ENCODE measurements at places on chromosomes 7 and 10. TPM values are rescaled to one million over a fixed set of nuclear protein-coding genes. Genes with fewer than 3 reads are reported as not detected.
A peak's percentile ranks its signal among the peaks of the same experiment; 100 is the strongest.

GRCh38 chr10:87550741-87551140 is 46.0 kb downstream of the MINPP1 start:
- no peak for DNase-seq
- H3K27me3 ChIP-seq = no peaks in the 10 kb centered on the region
- H3K27ac ChIP-seq = peak overlapping the region; percentile 2
- H3K4me3 ChIP-seq = no peak overlapping the region
- H3K4me1 ChIP-seq = peaks cover 11% of the 10 kb centered on the region

GRCh38 chr7:2114052-2114451 is 118.7 kb downstream of the MAD1L1 start:
- no peaks in the 10 kb centered on the region for H3K27me3 ChIP-seq
- no peak overlapping the region for H3K4me3 ChIP-seq
- peaks cover 13% of the 10 kb centered on the region for H3K36me3 ChIP-seq
- peaks cover 26% of the 10 kb centered on the region for H3K4me1 ChIP-seq

DNA sequence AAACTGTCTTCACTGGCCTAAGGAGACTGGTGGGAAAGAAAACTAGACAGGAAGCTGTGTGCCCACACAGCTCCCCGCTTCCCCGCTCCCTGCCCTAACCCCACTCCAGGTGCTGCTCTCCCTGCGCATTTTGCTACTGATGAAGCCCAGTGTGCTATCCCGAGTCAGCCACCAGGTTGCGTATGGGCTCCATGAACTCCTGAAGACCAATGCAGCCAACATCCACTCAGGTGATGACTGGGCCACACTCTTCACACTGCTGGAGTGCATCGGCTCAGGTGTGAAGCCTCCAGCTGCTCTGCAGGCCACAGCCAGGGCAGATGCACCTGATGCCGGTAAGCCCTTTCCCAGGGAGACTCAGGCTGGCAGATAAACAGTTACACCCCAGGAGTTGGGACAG is 20.3 kb upstream of the NFKB2 start:
- H3K27me3 ChIP-seq = no peaks in the 10 kb centered on the region
- DNase-seq = no peak
- H3K4me3 ChIP-seq = no peak overlapping the region
- no peak overlapping the region for H3K27ac ChIP-seq

DNA sequence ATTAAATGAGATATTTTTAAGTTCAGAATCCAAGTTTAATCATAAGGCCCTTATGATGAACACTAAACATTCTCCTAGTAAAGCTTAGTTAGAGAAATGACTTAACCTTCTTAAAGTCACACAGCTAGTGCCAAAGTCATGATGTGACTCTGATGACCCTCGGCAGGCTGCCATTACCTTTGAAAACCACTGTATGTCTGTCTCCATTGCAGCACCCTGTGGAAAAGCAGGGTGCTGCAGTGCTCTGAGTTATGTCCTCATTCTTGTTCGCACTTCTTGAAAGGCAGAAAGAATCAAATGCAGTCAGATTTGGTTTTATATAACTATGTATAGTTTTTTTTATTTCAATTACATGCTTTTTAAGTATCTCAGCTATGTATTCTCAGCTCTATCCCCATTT is 105.0 kb downstream of the PHTF2 start:
- DNase-seq = no peak
- H3K27ac ChIP-seq = no peak overlapping the region
- H3K4me3 ChIP-seq = no peak overlapping the region
- H3K27me3 ChIP-seq = no peaks in the 10 kb centered on the region

GRCh38 chr7:14381936-14382335 is 392.5 kb upstream of the ETV1 start:
- no peak for DNase-seq
- no peak overlapping the region for H3K27ac ChIP-seq
- H3K36me3 ChIP-seq = no peaks in the 10 kb centered on the region
- no peak overlapping the region for H3K4me3 ChIP-seq
- peaks cover 12% of the 10 kb centered on the region for H3K4me1 ChIP-seq

- H3K27ac ChIP-seq = no peak overlapping the region
- H3K4me1 ChIP-seq = peaks cover 28% of the 10 kb centered on the region
- no peak for DNase-seq
- no peaks in the 10 kb centered on the region for H3K27me3 ChIP-seq
- H3K36me3 ChIP-seq = peaks cover 52% of the 10 kb centered on the region
- no peak overlapping the region for H3K4me3 ChIP-seq
These were observed 4.3 kb downstream of the YWHAG start for GRCh38 chr7:76354516-76354915.

DNA sequence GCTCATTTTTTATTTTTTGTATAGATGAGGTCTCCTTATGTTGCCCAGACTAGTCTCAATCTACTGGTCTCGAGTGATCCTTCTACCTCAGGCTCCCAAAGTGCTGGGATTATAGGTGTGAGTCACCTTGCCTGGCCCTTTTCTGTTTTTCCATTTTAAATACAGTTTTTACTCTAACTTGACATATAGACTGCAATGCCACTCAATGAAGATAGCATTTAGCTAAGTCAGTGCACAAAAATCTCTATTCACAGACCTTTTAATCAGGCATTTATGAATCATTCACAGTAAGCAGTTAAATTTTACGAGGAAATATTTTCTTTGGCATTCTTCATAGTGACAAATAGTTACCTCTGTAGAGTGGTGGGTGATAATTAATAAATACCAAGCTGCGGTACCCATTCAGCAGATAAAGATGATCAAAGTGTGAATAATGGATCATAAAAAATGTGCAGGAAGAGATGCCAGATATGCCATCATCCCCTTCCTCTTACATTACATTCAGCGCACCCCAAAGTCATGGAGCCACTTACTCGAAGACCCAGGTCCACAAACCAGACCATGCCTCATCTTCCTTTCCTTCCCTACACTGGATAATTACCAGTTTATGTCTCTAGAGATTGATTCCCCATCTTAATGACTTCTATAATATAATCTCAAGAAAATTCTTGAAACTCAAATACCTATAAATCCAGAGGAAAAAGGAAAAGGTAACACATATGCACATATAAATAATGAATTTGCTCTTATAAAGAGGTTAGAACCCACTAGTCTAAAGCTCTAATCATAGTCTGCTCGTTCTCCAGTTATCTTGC is 56.0 kb downstream of the UBE2H start:
- no peak overlapping the region for H3K4me3 ChIP-seq
- no peak overlapping the region for H3K27ac ChIP-seq
- DNase-seq = no peak
- H3K36me3 ChIP-seq = peaks cover 34% of the 10 kb centered on the region

- H3K36me3 ChIP-seq = no peaks in the 10 kb centered on the region
- no peak overlapping the region for H3K27ac ChIP-seq
- no peak overlapping the region for H3K4me3 ChIP-seq
These were observed 201.0 kb downstream of the ZNF716 start for GRCh38 chr7:57651006-57651405.

DNA sequence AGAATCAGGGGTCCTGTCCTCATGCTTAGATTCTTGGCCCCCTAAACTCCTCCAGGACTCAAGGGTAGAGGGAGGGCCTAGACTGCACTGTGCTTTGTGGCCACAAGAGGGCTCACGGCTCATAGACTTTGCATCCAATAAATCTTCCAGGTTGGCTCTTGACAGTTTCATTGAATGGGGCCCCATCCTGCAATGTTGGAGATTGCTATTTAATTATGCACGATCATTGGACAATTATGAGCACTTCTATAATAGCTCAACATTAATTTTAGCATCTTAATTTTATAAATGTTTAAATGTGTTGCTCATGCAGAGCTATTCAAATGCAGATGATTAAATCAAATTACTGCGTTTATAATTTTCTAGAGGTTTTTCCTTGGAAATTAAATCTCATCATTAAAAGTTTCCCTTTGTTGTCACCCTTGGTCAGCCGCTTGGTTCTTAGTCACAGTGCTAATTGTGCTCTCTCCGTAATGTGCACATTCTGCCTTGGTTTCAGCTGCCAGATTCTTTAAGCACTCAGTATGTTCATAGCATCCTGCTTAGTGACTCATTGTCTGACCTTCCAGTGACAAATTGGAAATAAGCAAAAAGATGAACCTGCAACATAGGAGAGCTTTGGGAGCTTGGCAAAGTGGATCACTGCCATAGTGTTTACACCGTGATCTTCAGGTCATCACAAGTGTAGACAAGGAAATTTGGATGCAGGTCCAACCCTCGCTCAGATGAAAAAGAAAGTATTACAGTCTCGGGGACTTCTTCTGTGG is 33.4 kb upstream of the PLPP4 start:
- H3K4me1 ChIP-seq = peaks cover 2% of the 10 kb centered on the region
- H3K27ac ChIP-seq = no peak overlapping the region
- H3K4me3 ChIP-seq = no peak overlapping the region
- no peaks in the 10 kb centered on the region for H3K36me3 ChIP-seq

DNA sequence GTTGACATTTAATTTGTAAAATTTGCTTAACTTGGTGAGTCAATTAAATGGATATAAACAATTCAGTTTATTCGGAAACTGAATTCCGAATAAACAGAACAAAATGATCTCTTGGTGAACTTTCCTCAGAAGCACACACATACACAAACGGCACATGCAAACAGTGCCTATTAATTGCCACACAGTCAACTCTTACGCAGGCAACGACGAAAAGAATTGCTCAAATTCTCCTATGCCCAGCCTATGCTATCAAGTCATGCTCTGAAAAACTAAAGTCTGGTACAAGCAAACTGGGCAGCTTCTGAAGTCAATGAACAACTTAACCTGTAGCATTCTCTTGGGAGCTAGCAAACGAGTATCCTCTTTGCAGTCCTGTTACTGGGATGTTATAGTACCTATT is 38.8 kb upstream of the ASL start:
- H3K36me3 ChIP-seq = no peaks in the 10 kb centered on the region
- H3K27ac ChIP-seq = no peak overlapping the region
- no peaks in the 10 kb centered on the region for H3K4me1 ChIP-seq

GRCh38 chr7:130667593-130668257 is 823 bp downstream of the COPG2 start:
- H3K36me3 ChIP-seq = peaks cover 3% of the 10 kb centered on the region
- H3K4me3 ChIP-seq = peak overlapping the region; percentile 85
- DNase-seq = no peak
- peaks cover 22% of the 10 kb centered on the region for H3K4me1 ChIP-seq
- peak overlapping the region; percentile 34 for H3K27ac ChIP-seq

DNA sequence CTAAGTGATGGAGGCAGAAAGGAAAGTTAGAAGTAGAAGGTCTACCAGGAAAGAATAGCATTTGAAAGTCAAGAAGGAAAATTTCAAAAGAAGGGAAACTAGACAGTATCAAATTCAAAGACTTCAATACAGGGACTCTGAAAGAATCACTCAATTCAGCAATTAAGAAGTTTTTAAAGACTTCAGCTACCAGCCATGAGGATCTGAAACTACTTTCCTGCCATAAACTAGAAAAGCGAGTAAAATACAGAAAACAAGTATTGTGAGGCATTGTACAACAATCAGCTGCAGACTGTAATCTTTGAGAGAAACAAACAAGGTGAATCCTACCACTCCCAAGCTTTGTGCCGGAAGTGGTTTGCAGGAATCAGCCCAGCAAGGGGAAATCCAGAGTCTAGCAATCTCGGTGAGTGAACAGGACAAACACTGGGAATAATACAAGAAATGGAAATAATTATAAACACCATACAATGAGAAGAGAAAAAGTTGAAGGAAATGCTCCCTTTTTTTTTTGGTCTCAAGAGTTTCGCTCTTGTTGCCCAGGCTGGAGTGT is 62.4 kb downstream of the ARHGAP12 start:
- peak overlapping the region; percentile 20 for H3K27ac ChIP-seq
- peaks cover 10% of the 10 kb centered on the region for H3K36me3 ChIP-seq
- H3K4me1 ChIP-seq = peaks cover 19% of the 10 kb centered on the region
- DNase-seq = no peak

GRCh38 chr7:134777908-134778580 is 1.4 kb upstream of the CALD1 start:
- peaks cover 45% of the 10 kb centered on the region for H3K4me1 ChIP-seq
- no peak overlapping the region for H3K4me3 ChIP-seq
- H3K27me3 ChIP-seq = no peaks in the 10 kb centered on the region

DNA sequence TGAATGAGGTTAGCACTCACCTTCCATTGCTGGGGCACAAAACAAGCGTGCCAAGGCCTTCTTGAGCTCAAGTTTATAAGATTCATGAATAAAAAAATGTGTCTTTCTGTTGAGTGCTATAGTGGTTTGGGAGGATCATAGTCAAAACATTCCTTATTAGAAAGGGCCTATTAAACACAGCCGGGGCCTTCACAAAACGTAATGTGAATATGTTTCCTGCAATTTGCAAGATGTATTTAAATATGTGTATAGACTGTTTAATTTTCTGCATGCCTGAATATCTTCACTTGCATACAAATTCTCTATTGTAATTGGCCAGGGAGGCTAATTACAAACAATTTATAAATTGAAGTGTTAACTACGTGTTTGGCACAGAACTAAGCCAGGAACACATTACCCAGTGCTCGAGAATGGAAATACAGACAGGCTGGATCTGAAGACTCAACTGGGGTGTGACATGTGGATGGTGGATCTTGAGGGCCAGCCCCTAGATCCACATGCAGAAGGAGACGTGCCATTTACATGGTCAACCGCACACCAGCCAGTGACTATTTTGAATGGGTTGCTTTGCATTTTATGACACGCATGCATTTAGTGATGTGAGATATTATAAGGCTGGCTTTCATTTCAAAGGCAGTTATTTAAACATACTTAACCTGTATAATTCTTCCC is 31.3 kb downstream of the LYZL2 start:
- no peak overlapping the region for H3K27ac ChIP-seq
- H3K36me3 ChIP-seq = no peaks in the 10 kb centered on the region
- H3K27me3 ChIP-seq = no peaks in the 10 kb centered on the region
- H3K4me1 ChIP-seq = peaks cover 17% of the 10 kb centered on the region
- DNase-seq = no peak
- no peak overlapping the region for H3K4me3 ChIP-seq

DNA sequence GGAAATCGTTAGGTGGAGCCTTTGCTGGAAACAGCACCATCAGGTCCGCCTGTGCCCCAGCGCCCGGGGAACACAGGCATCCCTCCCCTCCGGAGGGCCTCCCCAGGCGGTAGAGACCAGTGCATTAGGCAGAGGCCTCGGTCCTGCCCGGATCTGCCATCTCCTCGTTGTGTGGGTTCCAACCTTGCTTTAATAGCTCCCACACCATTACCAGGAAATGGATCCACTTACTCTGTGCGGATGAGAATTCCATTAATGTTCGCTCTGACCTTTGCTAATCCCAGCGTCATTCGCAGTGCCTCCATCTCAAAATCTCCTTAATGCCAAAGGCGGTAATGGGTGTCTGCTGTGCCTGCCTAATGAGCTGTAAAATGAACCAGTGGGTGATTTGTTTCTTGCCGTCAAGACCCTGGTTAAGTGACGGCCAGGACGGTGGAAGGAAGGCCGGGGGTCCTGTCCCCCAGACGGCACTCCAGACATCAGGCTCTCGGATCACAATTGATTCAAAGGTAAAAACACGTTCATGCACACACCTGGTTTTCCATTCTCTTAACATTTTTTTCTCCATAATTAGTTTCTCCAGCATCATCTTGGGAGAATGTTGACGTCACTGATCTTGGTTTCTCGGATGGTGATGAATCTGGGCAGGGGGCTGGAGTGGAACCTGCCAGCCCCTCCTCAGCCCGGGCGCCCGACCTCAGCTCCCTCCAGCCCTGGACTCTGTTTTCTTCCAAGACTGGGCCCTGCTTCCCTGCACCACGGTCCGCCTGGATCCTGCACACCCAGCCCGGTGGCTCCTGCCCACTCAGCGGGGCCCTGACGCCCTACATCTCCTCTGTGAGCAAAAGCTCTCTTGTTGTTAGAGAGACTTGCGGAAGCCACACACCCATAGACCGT is 22.8 kb upstream of the FAM20C start:
- no peak for DNase-seq
- no peaks in the 10 kb centered on the region for H3K36me3 ChIP-seq
- no peak overlapping the region for H3K27ac ChIP-seq
- peaks cover 13% of the 10 kb centered on the region for H3K4me1 ChIP-seq
- H3K4me3 ChIP-seq = no peak overlapping the region

CXCL12 gene
- 137 TPM for total RNA-seq

TEX47 gene
- not detected for total RNA-seq

ZFAND2A gene
- 16.1 TPM for total RNA-seq

MYOF gene
- 79.8 TPM for total RNA-seq

AQP1 gene
- total RNA-seq = 1.7 TPM

DYNC1I1 gene
- 2.5 TPM for total RNA-seq

STAG3 gene
- total RNA-seq = 1.6 TPM

LOXL4 gene
- 59.4 TPM for total RNA-seq
